ENCODE measurements at places on chromosomes 12 and 14. TPM values are rescaled to one million over a fixed set of nuclear protein-coding genes. Genes with fewer than 3 reads are reported as not detected.

DNA sequence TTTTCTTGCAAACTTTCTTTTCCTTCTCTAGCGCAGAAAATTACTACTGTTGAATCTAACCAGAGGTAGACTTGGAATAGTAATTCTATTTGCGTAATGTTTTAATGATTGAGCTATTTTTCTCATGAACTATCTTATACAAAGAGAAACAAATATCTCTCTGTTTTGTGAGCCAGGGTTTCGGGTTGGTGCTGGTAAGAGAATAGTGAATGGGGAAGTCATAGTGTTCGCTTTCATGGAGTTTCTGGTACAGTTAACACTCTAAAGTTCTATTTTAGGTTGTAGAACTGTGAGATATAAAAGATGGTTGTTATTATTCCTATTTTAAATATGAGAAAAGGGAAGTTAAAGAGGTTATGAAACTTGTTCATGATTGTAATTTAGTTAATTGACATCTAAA, 6.6 kb downstream of the CLEC1B start:
- H3K27me3 ChIP-seq = peaks cover 2% of the 10 kb centered on the region
- H3K36me3 ChIP-seq = no peaks in the 10 kb centered on the region
- H3K27ac ChIP-seq = no peak overlapping the region
- H3K4me3 ChIP-seq = no peak overlapping the region
- no peak for DNase-seq

- no peak for DNase-seq
- H3K27me3 ChIP-seq = no peaks in the 10 kb centered on the region
- H3K4me3 ChIP-seq = no peak overlapping the region
- H3K4me1 ChIP-seq = no peaks in the 10 kb centered on the region
- H3K27ac ChIP-seq = no peak overlapping the region
These were observed 790.3 kb downstream of the TMTC2 start for GRCh38 chr12:83476695-83477690.

GRCh38 chr12:117441751-117442150, 80.3 kb upstream of the NOS1 start:
- H3K36me3 ChIP-seq = no peaks in the 10 kb centered on the region
- no peak overlapping the region for H3K4me3 ChIP-seq
- no peak overlapping the region for H3K27ac ChIP-seq
- H3K27me3 ChIP-seq = no peaks in the 10 kb centered on the region

GRCh38 chr12:54463034-54463433, 10.4 kb downstream of the GTSF1 start:
- no peaks in the 10 kb centered on the region for H3K4me1 ChIP-seq
- H3K4me3 ChIP-seq = no peak overlapping the region
- H3K27ac ChIP-seq = no peak overlapping the region

DNA sequence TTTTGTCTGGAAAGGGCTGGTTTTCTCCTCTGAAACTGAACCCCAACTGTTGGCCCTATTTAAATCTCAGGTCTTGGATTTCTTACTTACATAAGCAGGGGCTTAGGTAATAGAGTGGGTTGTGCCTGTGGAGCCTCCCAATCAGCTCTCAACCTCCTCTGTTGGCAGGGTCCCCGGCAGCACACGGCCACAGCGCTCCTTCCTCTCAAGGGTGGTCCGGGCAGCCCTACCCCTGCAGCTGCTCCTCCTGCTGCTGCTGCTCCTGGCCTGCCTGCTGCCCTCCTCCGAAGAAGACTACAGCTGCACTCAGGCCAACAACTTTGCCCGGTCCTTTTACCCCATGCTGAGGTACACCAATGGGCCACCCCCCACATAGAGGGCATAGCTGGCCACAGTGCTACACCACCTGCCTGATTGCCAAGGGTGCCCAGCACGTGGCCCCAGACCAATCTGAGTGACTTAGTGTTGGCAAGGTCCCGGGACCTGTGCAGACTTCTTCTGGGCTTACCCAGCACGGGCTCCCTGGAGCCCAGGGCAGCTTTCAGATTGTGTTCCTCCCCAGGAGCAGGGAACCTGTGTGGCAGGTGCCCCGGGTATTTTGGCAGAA, 68.9 kb downstream of the ESR2 start:
- H3K36me3 ChIP-seq = peaks cover 74% of the 10 kb centered on the region
- no peak overlapping the region for H3K27ac ChIP-seq
- no peak for DNase-seq
- H3K27me3 ChIP-seq = no peaks in the 10 kb centered on the region
- H3K4me1 ChIP-seq = peaks cover 4% of the 10 kb centered on the region

- no peaks in the 10 kb centered on the region for H3K4me1 ChIP-seq
- H3K4me3 ChIP-seq = no peak overlapping the region
- H3K27me3 ChIP-seq = no peaks in the 10 kb centered on the region
- H3K36me3 ChIP-seq = no peaks in the 10 kb centered on the region
These were observed 42.6 kb downstream of the SOCS2 start for GRCh38 chr12:93614917-93615596.

DNA sequence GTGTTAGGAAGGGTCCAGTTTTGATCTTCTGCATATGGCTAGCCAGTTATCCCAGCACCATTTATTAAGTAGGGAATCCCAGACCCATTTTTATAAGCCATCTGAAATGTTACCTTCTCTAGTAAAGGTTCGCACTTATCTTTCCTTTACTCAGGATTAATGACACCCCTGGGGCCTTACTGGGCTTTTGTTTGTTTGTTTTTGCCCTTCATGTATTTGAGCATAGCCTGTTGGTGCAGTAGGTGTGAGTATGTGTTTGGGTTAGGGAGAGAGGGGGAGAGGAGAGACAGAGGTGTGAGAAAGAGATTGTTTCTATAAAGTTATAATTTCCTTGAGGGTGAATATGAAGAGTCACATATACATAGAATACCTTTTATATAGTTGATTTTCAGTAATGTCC, 96.9 kb downstream of the AKAP6 start:
- no peaks in the 10 kb centered on the region for H3K27me3 ChIP-seq
- H3K36me3 ChIP-seq = no peaks in the 10 kb centered on the region
- no peak overlapping the region for H3K27ac ChIP-seq

DNA sequence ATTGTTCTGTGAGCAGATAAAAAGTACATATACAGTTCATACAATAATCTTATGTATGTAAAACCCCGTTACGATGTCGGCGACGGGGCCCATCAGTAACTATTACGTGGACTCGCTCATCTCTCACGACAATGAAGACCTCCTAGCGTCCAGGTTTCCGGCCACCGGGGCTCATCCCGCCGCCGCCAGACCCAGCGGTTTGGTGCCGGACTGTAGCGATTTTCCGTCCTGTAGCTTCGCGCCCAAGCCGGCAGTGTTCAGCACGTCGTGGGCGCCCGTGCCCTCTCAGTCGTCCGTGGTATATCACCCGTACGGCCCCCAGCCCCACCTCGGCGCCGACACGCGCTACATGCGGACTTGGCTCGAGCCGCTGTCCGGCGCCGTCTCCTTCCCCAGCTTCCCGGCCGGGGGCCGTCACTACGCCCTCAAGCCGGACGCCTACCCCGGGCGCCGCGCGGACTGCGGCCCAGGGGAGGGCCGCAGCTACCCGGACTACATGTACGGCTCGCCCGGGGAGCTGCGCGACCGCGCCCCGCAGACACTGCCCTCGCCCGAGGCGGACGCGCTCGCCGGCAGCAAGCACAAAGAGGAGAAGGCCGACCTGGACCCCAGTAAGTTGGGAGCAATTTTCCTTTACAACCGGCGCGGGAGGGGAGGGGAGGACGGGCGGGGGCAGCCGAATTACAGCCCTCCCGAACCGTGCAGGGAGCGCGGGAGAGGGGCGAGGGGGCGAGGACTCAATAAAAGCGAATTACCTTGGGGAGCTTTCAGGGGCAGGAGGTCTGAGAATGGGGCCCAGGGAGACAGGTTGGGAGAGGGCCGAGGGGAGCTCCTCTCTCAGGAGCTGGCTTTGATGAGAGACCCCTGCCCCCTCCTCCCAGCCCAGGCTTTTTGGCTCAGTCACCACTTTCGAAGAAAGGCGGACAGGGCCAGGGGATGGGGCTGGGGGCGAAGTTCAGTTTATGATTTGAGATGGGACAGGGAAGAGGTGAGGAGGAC, at the start of gene HOXC9:
HOXC9 (plus strand) TSS at position 46 of the 999 bp plus-strand sequence; CDS start at position 74, 28 bp downstream.
- H3K4me3 ChIP-seq = no peak within 1 kb of the TSS
- H3K27me3 ChIP-seq = peaks cover 92% of the 10 kb centered on the region
- no peak within 1 kb of the TSS for H3K27ac ChIP-seq

- no peaks in the 10 kb centered on the region for H3K27me3 ChIP-seq
- H3K27ac ChIP-seq = no peak overlapping the region
- H3K4me3 ChIP-seq = no peak overlapping the region
- peaks cover 5% of the 10 kb centered on the region for H3K4me1 ChIP-seq
- DNase-seq = no peak
These were observed 21.2 kb downstream of the DEGS2 start for GRCh38 chr14:100138082-100138787.

CLEC12A gene
- total RNA-seq = 13.6 TPM

CNTN1 gene
- total RNA-seq = not detected

PPP4R4 gene
- total RNA-seq = 0.52 TPM

MIP gene
- total RNA-seq = not detected

KRT71 gene
- total RNA-seq = not detected

ZBTB39 gene
- total RNA-seq = 9.5 TPM

ITGB7 gene
- 441 TPM for total RNA-seq

MYF6 gene
- not detected for total RNA-seq

USP30 gene
- total RNA-seq = 20.1 TPM

All from natural killer cell (primary cell).